KBM-7 (cell line): ENCODE measurements at places on chromosomes 4 and X.

DNA sequence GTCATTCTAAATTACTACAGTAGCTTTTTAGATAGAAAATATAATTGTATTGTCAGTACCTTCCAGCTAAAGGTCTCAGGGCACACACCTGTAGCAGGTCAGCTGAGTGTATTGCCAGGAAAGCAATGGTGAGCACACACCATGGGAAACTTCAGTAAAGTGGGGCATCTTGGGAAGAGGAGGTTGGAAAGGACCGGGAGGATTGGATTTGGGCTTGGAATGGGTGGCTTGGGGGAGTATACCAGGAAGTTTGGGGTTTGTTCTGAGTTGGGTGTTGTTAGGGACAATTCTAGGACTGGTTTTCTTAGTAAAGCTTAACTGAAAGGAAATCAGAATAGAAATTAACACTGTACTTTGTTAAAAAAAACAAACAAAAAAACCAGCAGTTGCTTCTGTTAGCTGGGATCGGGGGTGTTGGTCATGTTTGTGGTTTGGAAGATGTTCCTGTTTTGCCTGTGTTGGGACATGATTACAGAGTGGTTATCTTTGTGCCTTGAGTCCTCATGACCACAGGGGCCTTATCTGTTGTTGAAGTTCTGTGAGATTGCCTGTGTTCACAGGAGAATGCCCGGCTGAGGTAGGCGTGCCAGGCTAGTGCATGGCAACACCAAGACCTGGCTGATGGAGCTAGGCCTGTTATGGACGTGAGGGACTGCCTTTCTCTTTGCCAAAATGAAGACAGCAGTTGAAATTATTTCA is 35.1 kb downstream of the PRIMPOL start:
- DNase-seq, result peak; percentile 97

GRCh38 chr4:5810151-5810550 is 82.7 kb downstream of the CRMP1 start:
- DNase-seq, result no peak

- DNase-seq, result no peak
Measured at GRCh38 chr4:145805490-145805889, 125.5 kb downstream of the C4orf51 start.

DNA sequence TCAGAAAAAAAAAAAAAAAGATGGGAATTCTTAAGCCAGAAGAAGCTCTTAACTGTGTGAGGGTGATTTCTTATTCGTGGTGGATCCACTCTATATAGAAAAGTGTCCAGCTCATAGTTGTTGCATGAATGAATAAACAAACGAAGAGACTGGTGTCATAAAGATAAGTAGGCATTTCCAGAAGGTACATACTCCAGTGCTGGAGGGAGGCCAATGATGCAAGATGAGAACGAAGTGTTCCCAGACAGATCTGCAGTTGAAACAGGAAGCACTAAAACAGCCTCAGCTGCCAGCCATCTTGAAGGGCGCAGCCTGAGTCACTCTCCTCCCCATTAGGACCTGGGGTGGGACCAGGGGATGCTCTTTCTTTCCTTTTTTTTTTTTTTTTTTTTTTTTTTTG is 47.4 kb upstream of the HOPX start:
- DNase-seq, result peak; percentile 51

- no peak for DNase-seq
Measured at GRCh38 chr4:178672512-178672911, 1230.3 kb upstream of the AGA start.

GRCh38 chr4:184815046-184815877 is 10.5 kb downstream of the ACSL1 start:
- DNase-seq, result peak; percentile 65

- no peak for DNase-seq
Measured at GRCh38 chr4:183469936-183470335, 25.5 kb downstream of the CDKN2AIP start.

DNA sequence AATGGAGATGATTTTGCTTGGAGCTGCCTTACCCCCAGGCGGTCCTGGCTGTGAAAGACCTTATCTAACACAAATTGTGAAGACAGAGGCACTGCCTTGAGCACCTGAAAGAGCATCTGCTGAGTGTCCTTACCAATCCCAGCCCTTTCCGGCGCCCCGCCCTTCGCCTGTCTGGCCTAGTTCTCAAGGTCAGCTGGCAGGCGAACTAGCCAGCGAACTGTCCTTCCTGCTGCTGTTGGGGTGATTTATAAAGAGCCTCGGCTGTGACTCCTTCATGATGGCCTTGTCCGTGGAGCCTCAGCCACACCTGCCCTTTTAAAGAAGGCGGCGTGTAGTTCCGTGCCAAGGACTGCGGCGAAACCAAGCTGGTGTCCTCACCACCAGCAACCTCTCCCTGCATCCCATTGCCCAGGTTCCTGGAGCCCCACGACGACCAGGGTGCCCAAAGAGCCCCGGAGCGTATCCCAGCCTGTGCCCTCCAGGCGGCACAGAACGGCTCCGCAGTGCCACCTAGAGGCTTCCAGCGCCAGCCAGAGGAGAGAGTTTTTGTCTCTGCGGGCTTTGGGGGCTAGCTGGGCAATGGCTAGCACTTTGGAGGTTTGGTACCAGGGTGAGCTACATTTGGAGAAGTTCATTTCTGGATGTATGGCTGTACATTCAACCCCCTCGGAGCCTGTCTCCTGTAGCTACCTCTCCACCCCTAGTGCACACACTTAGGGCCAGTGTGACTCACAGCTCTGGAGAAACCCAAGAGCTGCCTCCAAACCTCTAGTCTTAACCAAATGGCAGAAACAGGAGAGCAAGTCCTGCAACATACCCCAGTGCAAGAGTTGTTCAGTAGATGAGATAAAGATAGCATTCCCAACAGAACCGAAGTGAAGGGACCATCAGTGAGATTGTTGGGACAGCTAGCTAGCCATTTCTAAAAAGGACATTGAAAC is 36.8 kb upstream of the VMA21 start:
- peak; percentile 37 for DNase-seq

DNA sequence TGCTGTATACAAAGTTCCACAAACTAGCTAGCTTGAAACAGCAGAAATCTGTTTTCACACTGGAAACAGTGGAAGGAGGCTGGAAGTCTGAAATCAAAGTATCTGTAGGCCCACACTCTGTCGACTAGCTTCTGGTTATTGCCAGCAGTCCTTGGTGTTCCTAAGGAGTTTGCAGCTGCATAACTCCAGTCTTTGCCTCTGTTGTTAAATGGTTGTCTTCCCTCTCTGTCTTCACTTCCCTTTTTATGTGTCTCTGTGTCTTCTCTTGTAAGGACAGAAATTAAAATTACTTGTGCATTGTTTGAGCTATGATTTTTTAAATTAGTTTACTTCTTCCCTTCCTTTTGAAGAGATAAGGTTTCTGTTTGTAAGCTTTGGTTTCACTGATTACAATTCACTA is 8.2 kb downstream of the MTHFD2L start:
- DNase-seq, result peak; percentile 36

- DNase-seq, result no peak
Measured at GRCh38 chrX:16796298-16796697, 10.0 kb downstream of the TXLNG start.

DNA sequence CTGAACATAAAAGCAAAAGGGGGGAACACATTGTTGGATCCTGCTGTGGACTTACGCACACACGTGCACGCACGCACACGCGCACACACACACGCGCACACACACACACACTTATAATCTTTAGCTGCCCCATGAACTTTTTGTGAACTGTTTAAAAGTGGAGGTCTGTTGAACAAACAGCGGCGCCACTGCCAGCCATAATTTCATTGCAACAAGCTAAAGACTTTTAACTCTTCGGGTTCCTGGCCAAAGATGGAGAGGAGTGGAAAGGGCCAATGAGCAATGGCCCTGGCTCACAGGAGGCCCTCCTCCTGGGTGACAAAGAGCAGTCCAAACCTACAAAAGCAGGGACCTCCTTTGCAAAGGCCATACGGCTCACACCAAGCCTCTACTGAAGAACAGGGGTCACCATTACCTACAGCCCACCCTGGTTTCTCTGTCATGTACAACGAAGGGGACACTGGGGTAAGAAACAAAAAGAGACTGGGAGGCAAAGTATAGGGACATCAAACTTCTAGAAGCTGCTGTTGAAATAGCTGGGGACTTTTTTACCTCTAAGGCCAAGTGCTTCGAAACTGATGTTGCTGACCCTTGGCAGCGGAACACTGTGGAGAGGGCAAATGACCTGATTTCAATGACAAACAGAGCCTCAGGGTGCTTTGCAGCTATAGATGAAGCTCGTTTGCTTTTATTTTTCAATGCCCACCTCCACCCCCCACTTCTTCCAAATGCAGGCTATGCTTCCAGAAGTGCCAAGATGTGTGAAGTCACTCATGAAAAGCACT is 16.7 kb downstream of the BCOR start:
- no peak for DNase-seq

GRCh38 chr4:67651536-67651935 is 49.4 kb downstream of the UBA6 start:
- no peak for DNase-seq

GRCh38 chrX:53674581-53674980 is 11.9 kb downstream of the HUWE1 start:
- no peak for DNase-seq

DNA sequence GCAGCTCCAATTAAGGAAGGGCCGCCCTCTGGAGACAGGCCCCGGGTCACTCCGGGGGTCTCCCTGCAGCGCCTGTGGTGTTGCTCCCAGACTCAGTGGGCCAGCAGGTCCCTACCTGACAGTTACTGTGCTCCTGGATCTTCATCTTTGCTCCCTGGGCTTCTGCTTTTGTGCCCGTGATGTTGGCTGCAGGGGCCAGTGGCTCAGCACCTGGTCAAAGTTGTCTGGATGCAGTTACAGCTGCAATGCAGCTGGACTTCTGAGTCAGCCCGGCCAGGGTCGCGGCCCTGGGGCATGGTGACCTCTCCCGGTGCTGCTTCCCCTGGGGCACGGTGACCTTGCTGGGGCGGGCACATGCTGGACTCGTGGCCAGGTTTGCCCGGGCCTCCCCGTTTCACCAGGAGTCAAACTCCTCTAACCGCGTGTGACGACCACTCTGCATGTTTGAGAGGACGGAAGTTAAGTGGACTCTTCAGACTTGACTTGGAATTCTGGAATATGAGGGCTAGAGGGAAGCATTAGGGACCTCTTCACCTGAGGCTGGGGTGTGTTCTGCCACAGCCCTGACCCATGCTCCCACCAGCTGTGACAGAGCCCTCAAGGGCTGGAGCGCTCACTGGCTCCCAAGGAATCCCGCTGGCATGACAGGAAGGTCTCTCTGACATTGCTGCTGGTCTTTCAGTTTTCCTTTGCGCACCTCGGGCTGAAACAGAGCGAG is 3.7 kb downstream of the CTAG2 start:
- DNase-seq, result no peak

GRCh38 chr4:119020158-119020557 is 115.5 kb upstream of the MYOZ2 start:
- no peak for DNase-seq

DNA sequence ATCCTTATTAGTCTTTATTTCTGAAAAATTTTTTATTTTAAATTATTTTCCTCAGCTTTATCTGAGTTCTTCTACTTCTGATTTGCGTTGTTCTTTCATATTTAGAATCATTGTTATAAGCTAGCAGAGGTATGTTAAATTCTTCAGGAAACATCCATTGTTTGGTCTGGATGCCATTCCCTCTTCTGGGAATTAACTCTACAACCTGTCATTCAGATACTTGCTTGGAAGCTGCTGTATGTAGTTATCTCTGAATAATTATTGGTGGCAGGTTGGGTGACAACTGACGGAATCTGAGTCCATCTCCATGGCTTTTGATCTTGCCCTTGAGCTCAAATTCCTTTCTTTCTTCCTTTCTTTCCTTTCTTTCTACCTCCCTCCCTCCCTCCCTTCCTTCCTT is 61.9 kb downstream of the DDIT4L start:
- DNase-seq, result no peak

GRCh38 chrX:69185141-69185540 is 19.9 kb upstream of the PJA1 start:
- DNase-seq, result no peak

- DNase-seq, result no peak
Measured at GRCh38 chr4:108173599-108174057, 4.9 kb upstream of the LEF1 start.

DNA sequence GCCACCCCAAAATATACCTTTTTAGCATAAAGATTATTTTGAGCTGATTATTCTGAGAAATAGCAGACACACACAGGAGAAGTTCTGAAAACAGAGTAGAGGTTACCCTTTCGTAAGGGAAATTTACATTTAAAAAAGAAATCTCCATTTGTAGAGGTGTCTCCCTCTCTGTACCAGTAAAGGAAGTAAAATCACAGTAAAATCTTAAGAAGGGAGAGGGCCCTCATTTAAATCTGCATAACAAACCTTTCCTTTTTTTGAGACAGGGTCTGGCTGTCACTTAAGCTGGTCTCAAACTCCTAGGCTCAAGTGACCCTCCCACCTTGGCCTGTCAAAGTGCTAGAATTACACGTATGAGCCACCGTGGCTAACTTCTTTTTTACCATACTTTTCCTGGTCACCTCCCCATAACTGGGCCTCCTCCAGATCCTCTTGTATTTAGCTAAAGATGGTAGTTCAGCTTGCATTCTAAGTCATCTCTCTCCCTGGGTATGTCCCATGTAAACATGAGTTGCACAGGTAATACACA is 92.2 kb upstream of the INTU start:
- no peak for DNase-seq

DNA sequence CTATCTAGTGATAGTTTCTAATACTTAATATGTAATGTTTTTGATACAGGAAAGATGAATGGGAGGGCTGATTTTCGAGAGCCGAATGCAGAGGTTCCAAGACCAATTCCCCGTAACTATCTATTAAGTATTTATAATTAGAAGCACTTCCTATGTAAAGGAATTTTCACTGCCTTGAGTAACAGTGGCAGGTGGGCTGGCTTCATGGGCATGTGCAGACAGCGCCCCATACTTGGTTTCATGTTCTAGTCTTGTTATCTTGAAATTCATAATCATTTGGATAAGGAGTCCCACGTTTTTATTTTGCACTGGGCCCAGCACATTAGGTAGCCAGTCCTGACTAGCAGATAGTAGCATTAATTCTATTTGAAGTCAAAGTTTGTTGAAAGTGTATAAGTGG is 1.7 kb downstream of the OCIAD1 start:
- no peak for DNase-seq

DNA sequence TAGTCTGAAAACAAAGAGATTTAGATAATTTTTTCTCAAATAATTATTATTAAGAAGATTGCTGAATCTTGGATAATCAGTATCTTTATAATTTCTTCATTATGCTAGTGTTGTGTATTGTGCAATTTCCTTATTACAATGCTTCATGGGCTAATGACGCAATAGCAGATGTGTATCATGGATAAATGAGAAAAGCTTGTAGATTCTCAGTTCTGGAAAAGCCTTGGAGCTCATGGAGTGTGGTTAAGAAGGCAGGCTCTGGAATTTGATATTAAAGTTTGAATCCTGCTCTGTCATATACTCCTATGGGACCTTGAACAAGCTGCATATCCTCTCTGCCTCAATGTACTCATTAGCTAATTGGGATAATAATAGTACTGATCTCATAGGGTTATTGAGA is 18.9 kb upstream of the CXCL8 start:
- no peak for DNase-seq

- DNase-seq, result peak; percentile 98
Measured at GRCh38 chrX:1336331-1336943, at the start of gene IL3RA. Gene IL3RA, plus strand, starts transcription at chrX:1336785. Its CDS starts 4,981 bp downstream, at chrX:1341766.

DNA sequence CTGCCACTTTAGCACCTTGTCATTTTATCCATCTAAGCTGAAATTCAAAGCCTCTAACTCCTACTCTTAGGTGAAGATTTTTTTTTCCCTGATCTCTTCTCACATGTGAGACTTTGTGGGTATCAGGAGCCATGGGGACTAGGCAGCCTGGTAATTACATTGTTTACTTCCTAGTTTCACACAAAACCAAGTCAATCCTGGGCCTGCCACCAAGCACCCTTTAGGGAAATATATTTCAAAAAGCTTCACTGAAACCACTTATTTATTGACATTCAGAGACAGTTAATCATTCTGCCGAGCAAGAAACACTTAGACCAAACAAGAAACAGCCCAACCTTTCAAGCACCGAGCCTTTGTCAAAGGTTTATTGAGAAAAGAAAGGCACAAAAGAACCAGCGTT is 200.0 kb downstream of the RELL1 start:
- DNase-seq, result no peak
